ENCODE measurements at places on chromosomes 6 and 20.

DNA sequence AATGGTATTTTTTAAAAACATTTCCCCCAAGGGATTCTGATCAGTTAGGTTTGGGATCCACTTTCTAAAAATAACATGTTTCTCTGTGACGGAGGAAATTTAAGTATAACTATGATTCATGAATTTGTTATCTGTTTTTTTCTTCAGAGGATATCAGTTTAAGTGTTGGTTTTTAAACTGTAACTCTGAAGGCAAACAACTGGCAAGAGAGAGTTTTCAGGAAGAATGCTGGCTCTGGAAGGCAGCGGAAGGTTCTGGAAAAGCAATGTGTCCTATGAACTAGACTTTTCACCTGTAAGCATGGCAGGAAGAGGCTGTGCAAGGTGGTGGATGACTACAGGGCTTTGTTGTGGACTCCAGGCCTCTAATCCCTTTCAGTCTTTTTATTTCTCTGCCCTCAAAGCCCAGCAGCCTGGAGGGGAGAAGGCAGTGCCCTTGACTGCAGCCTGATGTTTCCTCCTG lies 153.1 kb downstream of the GMPR start:
- peak; percentile 72 for DNase-seq

DNA sequence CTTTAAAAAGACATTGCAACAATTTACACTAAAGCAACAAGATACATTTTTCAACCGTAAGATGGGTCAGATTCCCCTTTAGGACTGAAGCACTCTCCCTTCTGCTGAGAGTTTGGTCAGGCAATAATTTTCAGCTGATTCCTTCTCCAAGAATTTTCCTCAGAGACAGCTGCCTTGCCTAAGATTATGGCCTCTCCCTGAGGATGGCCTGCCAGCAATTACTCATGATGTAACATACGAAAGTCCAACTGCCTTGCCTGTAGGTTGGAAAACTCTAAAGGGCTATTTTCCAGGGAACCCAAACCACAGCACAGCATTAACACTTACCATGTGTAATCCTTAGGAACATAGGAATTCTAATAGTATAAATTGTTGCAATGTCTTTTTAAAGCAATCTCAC lies 229.1 kb upstream of the FLRT3 start:
- DNase-seq = peak; percentile 60

GRCh38 chr20:64223526-64224067 lies 32.0 kb upstream of the PCMTD2 start:
- DNase-seq = peak; percentile 11

GRCh38 chr20:40414843-40415615 lies 274.0 kb downstream of the MAFB start:
- DNase-seq = no peak

GRCh38 chr20:59723108-59723500 lies 118.8 kb downstream of the PHACTR3 start:
- no peak for DNase-seq

- peak; percentile 89 for DNase-seq
Measured at GRCh38 chr20:362271-363254, 15.7 kb downstream of the NRSN2 start.

GRCh38 chr6:143878272-143878760 lies 14.0 kb downstream of the ZC2HC1B start:
- DNase-seq = peak; percentile 21

- DNase-seq = peak; percentile 7
Measured at GRCh38 chr6:93423542-93423941, 4.2 kb upstream of the EPHA7 start.

DNA sequence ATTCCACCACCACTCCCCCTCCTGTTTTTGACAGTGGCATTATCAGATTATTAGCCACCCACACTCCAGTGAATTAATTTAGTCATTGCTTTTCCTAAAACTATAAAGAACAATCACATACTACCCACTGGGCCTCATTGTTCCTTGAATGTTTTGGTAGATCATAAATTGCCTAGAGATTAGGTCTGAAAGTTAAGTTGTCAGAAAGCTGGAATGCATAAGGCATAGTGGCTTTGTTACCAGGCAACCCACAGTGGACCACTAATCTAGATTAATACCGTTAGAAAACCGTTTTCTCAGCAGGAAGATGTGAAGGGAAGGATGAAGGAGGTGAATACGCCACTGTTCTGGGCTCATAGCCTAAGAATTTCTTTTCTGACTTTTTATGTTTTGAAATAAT lies 75.6 kb downstream of the SAMD3 start:
- DNase-seq = no peak

- DNase-seq = peak; percentile 56
Measured at GRCh38 chr20:10660661-10661060, 13.1 kb downstream of the JAG1 start.

DNA sequence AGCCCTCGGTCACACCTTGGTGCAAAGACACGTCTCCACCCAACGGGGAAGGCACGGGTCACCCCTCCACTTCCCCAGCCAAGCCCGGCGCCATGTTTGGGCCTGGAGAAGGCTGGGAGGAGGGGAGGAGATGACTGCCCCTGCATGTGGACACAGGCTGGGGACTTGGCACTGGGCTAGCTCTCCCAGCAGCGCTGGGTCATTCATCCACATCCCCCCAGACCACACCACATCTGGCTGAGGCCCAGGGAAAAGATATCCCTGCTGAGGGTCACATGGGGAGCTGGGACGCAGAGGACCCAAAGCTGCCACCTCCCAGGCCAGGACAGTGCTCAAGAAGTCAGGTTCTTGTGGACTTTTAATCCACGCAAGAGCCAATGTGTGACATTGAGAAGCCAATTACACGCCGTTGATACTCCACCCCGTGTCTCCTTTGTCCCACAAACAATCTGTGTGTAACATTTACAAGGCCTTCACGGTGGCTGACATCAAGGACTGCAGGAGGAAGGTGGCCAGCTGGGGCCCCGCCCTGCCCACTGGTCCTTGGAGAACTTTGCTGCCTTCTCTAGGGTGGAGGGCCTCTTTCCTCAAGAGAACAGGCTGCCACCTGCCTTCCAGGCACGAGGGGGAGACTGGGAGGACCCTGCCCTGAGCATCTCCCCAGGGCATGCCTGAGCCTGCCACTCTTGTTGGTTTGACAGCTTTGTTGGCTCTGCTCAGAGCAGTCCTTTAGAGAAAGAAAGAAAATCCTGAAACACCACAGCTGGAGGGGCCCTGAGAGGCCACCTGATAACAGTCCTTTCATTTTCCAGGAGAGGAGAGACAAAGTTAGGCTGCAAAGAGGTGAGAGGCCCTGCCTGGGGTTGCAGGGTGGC lies 5.3 kb upstream of the IP6K3 start:
- no peak for DNase-seq

- DNase-seq = no peak
Measured at GRCh38 chr6:13237318-13237717, 91.0 kb downstream of the TBC1D7 start.

GRCh38 chr6:123802351-123802696 lies 1.3 kb upstream of the NKAIN2 start:
- no peak for DNase-seq

- no peak for DNase-seq
Measured at GRCh38 chr6:18412068-18412467, 24.9 kb downstream of the RNF144B start.

DNA sequence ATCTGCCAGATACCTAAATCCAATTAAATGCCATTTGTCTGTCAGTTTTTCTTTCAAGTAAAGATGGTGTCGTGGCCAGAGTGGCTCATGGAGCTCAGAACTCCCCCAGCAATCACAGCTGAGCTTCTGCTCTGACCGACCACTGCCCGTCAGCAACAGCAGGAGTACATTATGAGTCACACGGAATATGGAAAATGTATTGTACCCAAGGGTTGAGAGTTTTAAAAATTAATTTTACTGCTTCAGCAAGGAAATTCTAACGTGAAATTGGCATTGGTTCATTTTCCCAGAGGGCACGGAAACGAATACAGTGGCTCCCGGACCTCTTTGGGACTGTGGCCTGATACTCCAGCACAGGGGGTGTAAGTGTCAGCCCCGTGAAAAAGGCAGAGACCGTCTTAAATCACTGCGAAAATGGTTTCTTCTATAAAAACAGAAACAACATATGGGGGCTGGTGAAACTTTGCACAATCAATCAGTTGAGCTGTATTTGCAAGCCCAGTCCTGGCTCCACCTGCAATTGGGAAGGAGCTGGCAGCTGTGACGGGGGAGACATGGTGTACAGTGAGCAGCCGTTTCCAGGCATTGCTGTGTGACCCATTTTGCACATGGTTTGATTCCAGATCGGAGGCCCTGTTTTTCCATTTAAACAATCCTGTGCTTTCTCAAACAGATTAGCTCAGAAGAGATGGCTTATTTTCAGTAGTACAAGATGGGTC lies 12.8 kb downstream of the NPEPL1 start:
- DNase-seq = no peak

DNA sequence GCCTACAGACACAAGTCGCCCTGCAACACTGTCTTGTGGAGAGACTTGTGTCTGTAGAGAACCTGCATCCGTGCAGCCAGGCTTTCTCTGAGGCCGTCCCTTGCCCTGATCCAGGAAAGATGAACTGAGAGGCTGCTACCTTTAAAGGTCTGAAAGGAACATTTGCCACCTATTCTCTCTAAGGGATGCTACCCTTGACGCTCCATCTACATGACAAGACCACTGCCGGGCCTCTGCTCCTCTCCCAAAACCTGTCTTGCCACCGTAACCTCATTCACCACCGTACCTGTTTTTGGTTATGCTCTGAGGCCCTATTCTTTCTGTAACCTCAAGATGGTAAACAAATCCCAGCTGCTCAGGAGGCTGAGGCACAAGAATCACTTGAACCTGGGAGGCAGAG lies 73.9 kb downstream of the FOXF2 start:
- no peak for DNase-seq

- DNase-seq = no peak
Measured at GRCh38 chr20:43161716-43162115, 28.0 kb downstream of the PTPRT start.

GRCh38 chr20:6744180-6744579 lies 23.3 kb upstream of the BMP2 start:
- DNase-seq = no peak

- DNase-seq = peak; percentile 84
Measured at GRCh38 chr6:116386581-116387299, 16.0 kb downstream of the DSE start.

DNA sequence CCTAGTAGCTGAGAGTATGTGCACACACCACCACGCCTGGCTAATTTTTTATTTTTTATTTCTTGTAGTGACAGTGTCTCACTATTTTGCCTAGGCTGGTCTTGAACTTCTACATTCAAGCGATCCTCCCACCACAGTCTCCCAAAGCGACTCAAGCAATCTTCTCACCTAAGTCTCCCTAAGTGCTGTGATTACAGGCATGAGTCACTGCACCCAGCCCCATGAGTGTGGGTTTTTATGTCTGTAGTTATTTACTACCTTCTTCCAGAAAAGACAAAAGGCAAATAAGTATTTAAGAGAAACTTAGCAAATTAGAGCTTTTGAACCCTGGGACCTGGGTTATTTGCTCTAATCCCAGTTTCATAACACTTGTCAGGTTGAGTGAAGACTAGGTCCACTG lies 92.3 kb upstream of the HCRTR2 start:
- DNase-seq = no peak

DNA sequence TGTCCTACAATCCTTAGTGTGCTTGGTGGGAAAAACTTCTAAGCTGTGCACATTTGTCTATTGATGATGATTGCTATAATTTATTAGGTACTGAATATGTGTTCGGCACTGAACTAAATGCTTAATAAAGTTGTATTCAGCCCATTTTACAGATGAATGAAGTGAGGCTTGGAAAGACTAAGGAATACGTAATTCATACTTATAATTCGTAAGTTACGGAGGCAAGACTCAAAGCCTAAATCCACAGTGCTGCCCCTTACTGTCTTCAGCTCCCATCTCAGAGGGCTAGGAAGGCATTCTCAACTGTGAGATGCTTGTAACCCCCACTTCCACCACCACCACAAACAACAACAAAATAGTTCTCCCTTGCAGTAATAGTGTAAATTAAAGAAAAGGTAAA lies 171.3 kb downstream of the HS3ST5 start:
- DNase-seq = no peak

GRCh38 chr6:151322570-151322969 lies 68.8 kb downstream of the ZBTB2 start:
- no peak for DNase-seq

DNA sequence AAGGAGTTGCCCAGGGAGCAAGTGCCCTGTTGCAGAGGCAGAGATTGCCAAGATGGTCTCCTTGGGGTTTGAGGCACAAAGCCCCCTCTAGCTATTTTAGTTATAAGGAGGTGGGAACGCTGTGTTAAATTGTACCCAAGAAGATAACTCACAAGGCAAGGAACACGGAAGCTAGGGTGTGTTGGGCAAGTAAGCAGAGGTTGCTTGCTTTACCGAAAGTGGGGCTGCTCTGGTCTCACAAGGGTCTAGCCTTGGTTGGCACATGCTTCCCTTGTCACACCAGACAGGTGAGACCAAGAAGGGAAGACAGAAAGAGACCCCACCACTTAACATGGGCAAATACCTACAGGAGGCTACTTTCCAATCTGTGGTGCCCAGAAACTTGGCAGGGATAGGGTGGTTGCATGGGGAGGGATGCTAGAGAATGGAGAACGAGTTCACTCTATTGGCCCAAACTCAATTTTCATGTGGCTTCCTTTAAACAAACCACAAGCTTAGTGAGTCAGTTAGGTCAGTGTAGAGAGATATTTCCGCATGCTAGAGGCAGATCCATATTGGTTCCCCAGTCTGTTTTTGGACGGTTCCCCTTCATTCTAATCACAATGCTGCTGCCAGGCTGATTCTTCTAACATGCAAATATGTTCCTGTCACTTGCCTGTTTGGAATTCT lies 42.4 kb downstream of the PLAGL1 start:
- peak; percentile 29 for DNase-seq

- DNase-seq = peak; percentile 31
Measured at GRCh38 chr6:105606831-105607463, 204.1 kb upstream of the PREP start.

DNA sequence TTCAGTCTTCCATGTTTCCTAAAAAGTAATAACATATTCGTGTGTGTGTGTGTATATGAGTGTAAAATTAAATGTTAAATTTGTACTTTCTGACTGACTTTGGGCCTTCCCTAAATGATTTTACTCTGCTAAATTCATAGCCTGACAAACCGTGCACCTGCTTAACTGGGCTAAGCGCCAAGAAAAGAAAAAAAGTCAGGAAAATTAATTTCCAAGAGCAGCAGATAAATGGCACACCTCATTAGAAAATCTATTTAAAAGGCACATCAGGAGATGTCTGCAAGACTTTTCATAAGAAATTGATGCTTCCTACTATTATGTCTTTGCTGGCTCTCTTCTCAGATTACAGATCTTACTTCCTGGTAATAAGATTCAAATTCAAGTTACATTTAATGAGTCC lies 72.4 kb downstream of the TRDN start:
- DNase-seq = no peak

GRCh38 chr6:148379966-148380713 lies 37.5 kb downstream of the SASH1 start:
- DNase-seq = no peak

GRCh38 chr6:156313037-156313436 lies 464.1 kb upstream of the ARID1B start:
- DNase-seq = no peak

GRCh38 chr6:30349421-30350177 lies 4.6 kb downstream of the RPP21 start:
- no peak for DNase-seq

GRCh38 chr6:158954753-158955152 lies 45.2 kb downstream of the RSPH3 start:
- no peak for DNase-seq

GRCh38 chr6:14123386-14124111 lies 6.0 kb downstream of the CD83 start:
- peak; percentile 57 for DNase-seq

- DNase-seq = no peak
Measured at GRCh38 chr6:16102208-16102607, 26.7 kb upstream of the MYLIP start.

Data from EH (cell line).